ENCODE measurements at places on chromosomes 1 and 21. TPM values are rescaled to one million over a fixed set of nuclear protein-coding genes. Genes with fewer than 3 reads are reported as not detected.
A peak's percentile ranks its signal among the peaks of the same experiment; 100 is the strongest.

DNA sequence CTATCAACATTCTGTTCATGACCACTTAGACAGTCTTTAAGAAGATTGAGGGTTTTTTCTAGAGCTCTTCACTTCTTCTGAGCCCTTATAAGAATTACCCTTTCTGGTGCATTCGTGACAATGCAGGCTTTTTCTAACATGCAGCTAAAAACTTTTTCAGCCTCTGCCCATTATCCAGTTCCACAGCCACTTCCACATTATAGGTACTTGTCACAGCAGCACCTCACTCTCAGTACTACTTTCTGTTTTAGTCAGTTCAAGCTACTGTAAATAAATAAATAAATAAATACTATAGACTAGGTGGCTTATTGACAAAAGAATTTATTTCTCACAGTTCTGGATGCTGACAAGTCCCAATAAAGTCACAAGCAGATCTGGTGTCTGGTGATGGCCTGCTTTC lies 284.4 kb upstream of the PKN2 start:
- no peaks in the 10 kb centered on the region for H3K36me3 ChIP-seq
- H3K4me1 ChIP-seq, result no peaks in the 10 kb centered on the region
- H3K27ac ChIP-seq, result no peak overlapping the region
- no peaks in the 10 kb centered on the region for H3K27me3 ChIP-seq
- no peak overlapping the region for H3K4me3 ChIP-seq

DNA sequence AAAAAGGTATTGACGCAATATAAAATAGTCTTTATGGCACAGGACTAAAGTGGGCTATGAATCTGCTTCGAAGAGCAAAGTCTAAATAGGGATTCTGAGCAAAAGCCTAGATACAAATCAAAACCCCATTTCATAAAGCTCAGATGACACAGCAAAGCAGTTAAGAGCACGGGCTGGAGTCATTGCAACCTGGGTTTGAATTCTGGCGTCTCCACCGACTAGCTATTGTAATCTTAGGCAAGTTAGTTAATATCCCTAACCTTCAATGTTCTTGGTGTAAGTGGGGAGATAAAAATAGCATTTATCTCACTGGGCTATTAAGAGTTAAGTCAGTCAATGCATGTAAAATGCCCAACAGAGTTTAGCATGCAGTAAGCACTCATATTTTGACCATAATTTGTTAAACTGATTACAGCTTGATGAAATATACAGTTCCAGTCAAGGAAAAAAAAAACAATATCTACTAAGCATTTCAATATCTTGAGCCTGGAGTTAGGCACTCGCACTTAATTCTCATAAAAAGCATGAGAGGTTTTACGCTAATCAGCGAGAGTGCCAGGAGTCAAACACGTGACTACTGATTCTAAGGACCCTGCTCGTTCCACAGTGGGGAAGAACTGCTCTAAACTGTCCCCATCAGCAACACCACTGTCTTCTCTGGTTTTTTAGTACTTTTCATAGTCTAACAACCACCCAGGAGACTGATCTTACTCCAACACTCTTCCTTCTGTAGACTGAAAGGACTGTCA lies 75.5 kb downstream of the JAK1 start:
- peak overlapping the region; percentile 25 for H3K4me3 ChIP-seq
- DNase-seq, result no peak
- H3K4me1 ChIP-seq, result peaks cover 30% of the 10 kb centered on the region
- H3K36me3 ChIP-seq, result no peaks in the 10 kb centered on the region
- H3K27me3 ChIP-seq, result no peaks in the 10 kb centered on the region
- H3K27ac ChIP-seq, result peak overlapping the region; percentile 27

GRCh38 chr1:43430831-43431230 lies 22.9 kb downstream of the HYI start:
- H3K36me3 ChIP-seq, result peaks cover 72% of the 10 kb centered on the region
- H3K27ac ChIP-seq, result no peak overlapping the region

DNA sequence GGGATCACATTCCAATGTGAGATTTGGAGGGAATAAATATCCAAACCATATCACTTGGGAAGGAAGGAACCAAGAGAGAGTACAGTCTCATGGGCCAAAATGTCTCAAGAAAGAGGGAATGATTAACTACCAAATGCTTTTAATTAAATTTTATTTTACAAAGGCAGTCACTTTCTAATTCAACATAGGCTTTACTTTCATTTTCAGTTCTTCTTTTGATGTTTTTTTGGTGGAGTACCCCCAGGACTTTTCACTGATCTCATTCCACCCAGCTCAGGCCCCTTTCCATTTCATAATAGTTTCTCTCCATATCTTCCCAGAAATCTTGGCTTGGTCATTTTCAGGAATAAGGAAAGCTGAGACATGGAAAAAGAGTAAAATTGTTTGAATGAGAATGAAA lies 5.1 kb upstream of the SLAMF7 start:
- H3K36me3 ChIP-seq, result no peaks in the 10 kb centered on the region
- H3K27ac ChIP-seq, result no peak overlapping the region
- no peaks in the 10 kb centered on the region for H3K27me3 ChIP-seq

- peak; percentile 41 for DNase-seq
- H3K36me3 ChIP-seq, result no peaks in the 10 kb centered on the region
- H3K4me3 ChIP-seq, result no peak overlapping the region
- H3K4me1 ChIP-seq, result peaks cover 17% of the 10 kb centered on the region
- no peak overlapping the region for H3K27ac ChIP-seq
- no peaks in the 10 kb centered on the region for H3K27me3 ChIP-seq
These were observed 36.7 kb downstream of the NEK2 start for GRCh38 chr1:211638689-211639101.

DNA sequence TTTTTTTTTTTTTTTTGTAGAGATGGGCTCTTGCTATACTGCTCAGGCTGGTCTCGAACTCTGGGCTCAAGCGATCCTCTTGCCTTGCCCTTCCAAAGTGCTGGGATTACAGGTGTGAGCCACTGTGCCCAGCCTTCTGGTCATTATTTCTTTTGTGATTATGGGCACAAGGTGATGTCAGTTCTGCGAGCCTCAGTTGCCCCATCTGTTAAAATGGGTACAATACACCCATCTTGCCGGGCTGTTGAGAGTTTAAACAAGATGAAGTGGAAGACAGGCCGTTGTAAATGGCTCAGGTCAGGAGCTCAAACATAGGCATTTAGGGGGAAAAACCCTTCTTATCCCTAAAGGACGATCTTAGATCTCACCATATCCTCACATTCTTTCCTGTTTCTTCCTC lies 53.7 kb upstream of the WNT4 start:
- H3K4me3 ChIP-seq, result no peak overlapping the region
- DNase-seq, result no peak
- no peaks in the 10 kb centered on the region for H3K27me3 ChIP-seq
- no peaks in the 10 kb centered on the region for H3K36me3 ChIP-seq
- H3K27ac ChIP-seq, result no peak overlapping the region
- peaks cover 3% of the 10 kb centered on the region for H3K4me1 ChIP-seq

GRCh38 chr1:119288751-119289150 lies 79.8 kb upstream of the HAO2 start:
- no peak overlapping the region for H3K27ac ChIP-seq
- DNase-seq, result no peak
- no peaks in the 10 kb centered on the region for H3K4me1 ChIP-seq
- H3K27me3 ChIP-seq, result no peaks in the 10 kb centered on the region
- no peak overlapping the region for H3K4me3 ChIP-seq

- DNase-seq, result no peak
- H3K27me3 ChIP-seq, result no peaks in the 10 kb centered on the region
- H3K36me3 ChIP-seq, result no peaks in the 10 kb centered on the region
- peak overlapping the region; percentile 54 for H3K27ac ChIP-seq
These were observed 338.6 kb upstream of the SNX7 start for GRCh38 chr1:98322966-98323365.

DNA sequence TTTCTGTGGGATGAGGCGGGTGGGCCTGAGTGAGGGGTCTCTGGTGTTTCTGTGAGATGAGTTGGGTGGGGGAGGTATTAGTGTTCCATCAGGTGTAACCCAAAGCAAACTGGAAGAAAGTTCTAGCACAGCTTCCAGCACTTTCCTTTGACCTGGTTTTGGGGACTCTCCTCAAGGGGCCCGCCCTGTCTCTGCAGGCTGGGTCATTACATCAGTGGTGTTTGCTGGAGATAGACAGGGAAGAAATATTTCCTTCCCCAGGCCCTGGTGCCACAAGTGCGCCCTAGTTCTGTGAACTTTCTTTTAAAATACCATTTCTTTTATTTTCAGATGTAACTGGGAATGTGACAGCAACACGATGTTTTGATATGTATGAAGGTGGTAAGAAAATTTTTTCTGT lies 16.5 kb upstream of the MX2 start:
- no peak for DNase-seq
- no peak overlapping the region for H3K4me3 ChIP-seq
- no peak overlapping the region for H3K27ac ChIP-seq
- H3K27me3 ChIP-seq, result peaks cover 9% of the 10 kb centered on the region
- no peaks in the 10 kb centered on the region for H3K36me3 ChIP-seq

GRCh38 chr21:14773777-14774345 lies 227.7 kb upstream of the SAMSN1 start:
- H3K36me3 ChIP-seq, result peaks cover 2% of the 10 kb centered on the region
- peak; percentile 81 for DNase-seq
- H3K27ac ChIP-seq, result no peak overlapping the region

DNA sequence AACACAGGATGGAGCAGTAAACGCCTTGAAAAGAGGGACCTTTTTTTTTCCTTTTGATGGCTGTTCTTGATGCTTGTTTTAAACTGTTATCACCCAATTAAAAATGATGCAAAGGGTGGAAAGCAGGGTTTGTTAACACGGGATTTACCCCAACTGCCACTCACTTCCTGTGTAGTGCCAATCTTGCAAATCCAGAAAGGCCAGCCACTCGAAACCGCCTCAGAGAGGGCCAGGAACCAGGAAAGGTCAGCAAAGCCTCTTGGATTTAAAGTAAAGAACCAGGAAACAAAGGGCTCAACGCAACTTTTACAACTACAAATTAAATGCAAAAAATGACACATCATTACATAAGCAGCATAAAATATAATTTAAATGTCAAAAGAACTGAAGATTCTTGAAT lies 347.4 kb downstream of the PDE4B start:
- H3K27ac ChIP-seq, result no peak overlapping the region
- H3K27me3 ChIP-seq, result no peaks in the 10 kb centered on the region
- H3K4me3 ChIP-seq, result no peak overlapping the region
- H3K4me1 ChIP-seq, result no peaks in the 10 kb centered on the region

- H3K4me3 ChIP-seq, result no peak overlapping the region
- DNase-seq, result peak; percentile 67
- no peak overlapping the region for H3K27ac ChIP-seq
- H3K36me3 ChIP-seq, result no peaks in the 10 kb centered on the region
These were observed 8.0 kb upstream of the PLCH2 start for GRCh38 chr1:2468041-2468472.

- H3K27me3 ChIP-seq, result no peaks in the 10 kb centered on the region
- no peaks in the 10 kb centered on the region for H3K36me3 ChIP-seq
- no peak overlapping the region for H3K27ac ChIP-seq
- no peak for DNase-seq
These were observed 582 bp downstream of the TRPM2 start for GRCh38 chr21:44354001-44354405.

GRCh38 chr1:164709126-164709525 lies 150.1 kb downstream of the PBX1 start:
- H3K4me1 ChIP-seq, result peaks cover 46% of the 10 kb centered on the region
- H3K27ac ChIP-seq, result peak overlapping the region; percentile 93
- DNase-seq, result no peak
- no peaks in the 10 kb centered on the region for H3K36me3 ChIP-seq

- H3K4me1 ChIP-seq, result no peaks in the 10 kb centered on the region
- DNase-seq, result no peak
- H3K36me3 ChIP-seq, result peaks cover 8% of the 10 kb centered on the region
- no peaks in the 10 kb centered on the region for H3K27me3 ChIP-seq
These were observed 6.0 kb upstream of the SLC27A3 start for GRCh38 chr1:153769221-153769620.

DNA sequence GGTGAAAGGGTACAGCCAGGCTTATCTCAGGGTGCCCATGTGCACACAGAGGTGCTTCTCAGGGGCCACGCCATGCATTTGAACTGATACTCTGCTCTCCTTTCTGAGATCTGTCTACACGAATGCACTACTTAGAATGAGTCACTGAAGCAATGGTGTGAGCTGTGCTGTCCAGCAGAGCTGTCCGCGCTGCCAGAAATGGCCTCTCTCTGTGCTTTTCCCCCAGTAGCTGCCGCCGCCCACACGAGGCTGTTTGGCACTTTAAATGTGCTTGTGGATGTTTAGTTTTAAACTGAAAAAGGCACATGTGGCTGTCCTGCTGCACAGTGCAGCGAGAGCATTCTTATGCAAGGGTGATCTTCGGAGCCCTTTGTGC lies 87.1 kb upstream of the COL6A1 start:
- no peak overlapping the region for H3K4me3 ChIP-seq
- H3K27ac ChIP-seq, result no peak overlapping the region
- H3K36me3 ChIP-seq, result no peaks in the 10 kb centered on the region
- no peaks in the 10 kb centered on the region for H3K27me3 ChIP-seq

DNA sequence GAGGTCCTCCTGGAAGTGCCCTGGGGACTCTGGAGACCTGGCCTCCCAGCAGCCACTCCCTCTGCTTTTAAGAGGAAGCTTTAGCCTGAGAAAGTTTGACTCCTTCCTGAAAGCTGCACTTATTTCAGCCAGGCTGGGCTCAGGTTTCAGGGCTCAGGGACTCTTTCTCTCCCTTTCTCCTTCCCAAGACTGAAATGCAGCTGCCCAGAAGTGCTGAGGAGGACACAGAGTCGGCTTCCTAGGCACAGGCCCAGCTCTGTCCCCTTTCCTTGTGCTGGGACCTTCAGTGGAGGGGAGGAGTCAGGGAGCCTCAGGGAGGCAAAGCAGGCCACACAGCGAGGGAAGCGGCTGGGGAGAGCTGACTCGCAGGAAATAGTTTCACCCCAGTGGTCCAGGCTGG lies 137.3 kb downstream of the NAV1 start:
- no peak overlapping the region for H3K4me3 ChIP-seq
- H3K4me1 ChIP-seq, result peaks cover 30% of the 10 kb centered on the region

DNA sequence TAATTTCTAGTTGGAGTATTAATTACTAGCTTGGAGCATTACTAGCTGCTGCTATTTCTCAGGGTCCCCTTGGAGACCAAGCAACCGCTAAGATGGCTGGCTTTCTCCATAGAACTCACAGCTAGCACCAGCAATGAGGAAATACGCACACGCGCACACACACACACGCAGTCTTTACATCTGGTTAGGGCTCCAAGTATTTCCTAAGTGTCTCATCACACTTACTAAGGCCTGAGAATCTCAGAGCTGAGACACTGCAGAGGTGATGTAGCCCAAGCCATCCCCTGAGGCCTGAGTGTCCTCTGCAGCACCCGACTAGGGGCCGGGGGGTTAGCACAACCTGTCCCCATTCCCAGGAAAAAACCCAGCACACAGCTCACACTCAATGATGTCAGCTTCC lies 42.5 kb downstream of the ITPKB start:
- no peaks in the 10 kb centered on the region for H3K27me3 ChIP-seq
- H3K27ac ChIP-seq, result no peak overlapping the region
- no peak for DNase-seq
- H3K4me3 ChIP-seq, result no peak overlapping the region

GRCh38 chr1:32686387-32686786 lies 16.2 kb downstream of the SYNC start:
- H3K27ac ChIP-seq, result no peak overlapping the region
- DNase-seq, result no peak
- H3K4me1 ChIP-seq, result no peaks in the 10 kb centered on the region
- no peak overlapping the region for H3K4me3 ChIP-seq

The MTR gene
- 32.1 TPM for total RNA-seq

The PDC gene
- not detected for total RNA-seq

The TENT5C gene
- total RNA-seq, result 0.91 TPM

The STUM gene
- total RNA-seq, result 0.71 TPM

The ERVH48-1 gene
- total RNA-seq, result not detected

The ETV3L gene
- total RNA-seq, result not detected

Measured in SJCRH30 (cell line).